ENCODE measurements at places on chromosomes 2 and 18.

GRCh38 chr2:180258041-180258537 lies 251.0 kb upstream of the CWC22 start:
- no peak for DNase-seq

GRCh38 chr2:167992278-167992677 lies 255.1 kb downstream of the STK39 start:
- no peak for DNase-seq

DNA sequence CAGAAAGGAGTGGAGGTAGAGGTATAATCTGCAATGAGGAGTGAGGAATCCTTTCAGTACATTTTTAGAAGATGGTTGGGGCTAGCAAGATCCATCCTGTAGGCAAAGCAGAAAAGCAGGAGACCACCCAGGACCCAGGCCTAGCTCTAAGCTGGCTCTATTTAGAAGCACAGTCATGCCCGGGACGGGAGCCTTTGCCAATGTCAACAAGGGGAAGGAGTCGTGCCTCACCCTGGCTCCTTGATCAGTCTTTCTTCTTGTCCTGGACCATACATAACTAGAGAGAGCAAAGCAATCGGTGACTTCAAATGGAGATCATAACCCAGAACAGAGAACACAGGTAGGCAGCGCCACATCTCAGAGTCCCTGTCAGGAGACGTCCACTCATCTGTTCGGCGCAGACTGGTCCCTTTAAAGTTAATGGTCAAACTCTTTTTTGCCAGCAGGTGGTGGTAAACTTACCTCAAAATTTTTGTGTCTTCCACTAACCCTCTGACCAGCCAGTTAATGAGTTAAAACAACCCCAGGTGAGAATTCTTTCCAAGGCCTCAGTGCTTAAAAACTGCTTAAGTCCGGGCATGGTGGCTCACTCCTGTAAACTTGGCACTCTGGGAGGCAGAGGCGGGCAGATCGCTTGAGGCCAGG lies 8.0 kb downstream of the MC5R start:
- no peak for DNase-seq

GRCh38 chr2:64881037-64881492 lies 108.1 kb upstream of the SLC1A4 start:
- no peak for DNase-seq

DNA sequence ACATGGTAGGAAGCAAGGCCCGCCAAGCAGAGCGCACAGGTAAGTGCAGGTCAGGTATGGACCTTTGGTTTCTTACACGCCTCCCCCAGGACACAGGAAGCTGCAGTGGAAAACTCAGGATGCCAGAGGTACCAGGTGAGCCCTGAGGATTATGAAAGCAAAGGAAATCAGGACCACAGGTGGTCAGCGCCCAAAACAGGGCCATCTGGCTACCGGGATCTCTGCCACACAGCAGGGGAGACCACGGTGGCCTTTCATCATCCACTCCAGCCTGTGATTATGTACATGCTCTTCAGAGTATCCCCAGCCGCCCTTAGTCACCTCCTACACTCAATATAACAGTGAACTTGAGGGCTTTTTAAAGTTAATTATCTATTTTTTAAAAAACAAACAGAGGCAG lies 125.5 kb upstream of the EPC2 start:
- no peak for DNase-seq

- DNase-seq = no peak
These were observed 22.6 kb downstream of the THSD7B start for GRCh38 chr2:136787970-136788369.

GRCh38 chr2:45912109-45912508 lies 260.6 kb downstream of the PRKCE start:
- DNase-seq = no peak

DNA sequence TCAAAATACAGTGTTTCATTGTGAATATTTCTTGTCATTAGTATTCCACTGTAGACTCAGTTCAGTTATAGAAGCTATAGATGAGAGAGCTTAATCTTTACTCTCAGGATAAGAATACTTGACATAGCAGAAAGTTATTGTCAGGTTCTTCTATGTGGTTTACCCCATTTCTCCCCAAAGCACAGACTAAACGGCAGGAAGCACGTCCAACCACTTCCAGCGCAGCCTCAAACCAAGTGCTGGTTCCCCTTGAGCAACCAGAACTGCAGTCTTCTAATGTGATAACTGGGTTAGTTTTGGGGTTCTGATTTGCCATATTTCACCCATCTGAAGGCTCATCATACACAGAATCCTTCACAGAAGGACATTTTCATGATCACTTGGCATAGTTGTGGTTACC lies 324.7 kb downstream of the SLC8A1 start:
- no peak for DNase-seq

DNA sequence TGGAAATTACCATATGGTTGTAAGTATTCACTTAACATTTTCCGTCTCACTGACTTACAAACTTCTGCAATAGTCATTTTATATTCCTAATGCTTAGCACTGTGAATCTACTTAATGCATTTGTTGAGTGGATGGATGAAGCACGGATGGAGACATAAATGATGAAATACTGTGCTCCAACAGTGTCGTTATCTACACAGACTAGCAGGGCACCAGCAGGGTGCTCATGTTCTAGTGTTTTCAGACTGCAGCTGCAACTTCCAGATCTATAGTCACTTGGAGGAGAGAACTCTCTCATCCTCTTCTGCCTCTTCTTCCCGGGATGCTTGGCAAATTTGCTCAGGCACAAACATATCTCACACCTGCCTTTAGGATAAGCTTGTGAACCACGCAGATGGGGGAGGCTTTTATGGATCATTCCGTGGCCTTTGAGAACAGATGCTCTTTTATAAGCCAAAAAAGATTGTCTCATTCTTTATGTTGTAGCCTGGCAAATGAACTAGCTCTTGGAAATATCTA lies 797.7 kb downstream of the MBD2 start:
- no peak for DNase-seq

GRCh38 chr2:18402831-18403230 lies 157.6 kb downstream of the RDH14 start:
- DNase-seq = no peak

DNA sequence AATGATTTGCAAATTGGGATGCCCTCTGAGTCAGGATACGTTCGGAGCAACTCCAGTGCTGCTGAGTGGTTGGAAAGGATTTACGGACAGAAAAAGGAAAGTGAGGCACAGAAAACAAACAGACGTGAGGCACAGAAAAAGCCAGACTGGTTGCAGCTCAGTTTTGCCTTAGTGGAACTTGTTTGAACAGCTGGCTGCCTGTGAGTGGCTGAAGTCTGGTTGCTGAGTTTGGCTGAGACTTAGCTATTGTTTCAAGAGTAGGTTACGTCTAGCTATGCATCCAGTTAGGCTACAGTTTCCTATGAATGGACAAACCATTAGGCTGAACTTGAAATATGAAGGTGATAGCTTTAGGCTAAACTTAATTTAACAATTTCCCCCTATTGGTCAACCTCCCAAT lies 256.6 kb downstream of the VAPA start:
- DNase-seq = no peak

DNA sequence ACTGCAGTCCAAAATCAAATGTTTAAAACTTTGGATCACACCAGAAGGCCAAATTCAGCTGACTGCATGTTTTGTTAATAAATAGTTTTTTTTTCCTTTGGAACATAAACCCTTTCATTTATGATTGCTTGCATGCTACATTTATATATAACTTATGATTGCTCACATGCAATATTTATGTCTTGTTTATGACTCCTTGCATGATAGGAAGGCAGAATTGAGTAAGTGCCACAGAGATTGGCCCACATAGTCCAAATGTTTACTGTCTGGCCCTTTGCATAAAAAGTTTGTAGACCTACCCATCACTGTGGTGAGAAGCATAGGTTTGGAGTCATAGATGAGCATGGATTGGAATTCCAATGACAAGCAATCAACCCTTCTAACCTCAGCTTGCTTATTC lies 30.8 kb downstream of the WDFY1 start:
- peak; percentile 32 for DNase-seq

DNA sequence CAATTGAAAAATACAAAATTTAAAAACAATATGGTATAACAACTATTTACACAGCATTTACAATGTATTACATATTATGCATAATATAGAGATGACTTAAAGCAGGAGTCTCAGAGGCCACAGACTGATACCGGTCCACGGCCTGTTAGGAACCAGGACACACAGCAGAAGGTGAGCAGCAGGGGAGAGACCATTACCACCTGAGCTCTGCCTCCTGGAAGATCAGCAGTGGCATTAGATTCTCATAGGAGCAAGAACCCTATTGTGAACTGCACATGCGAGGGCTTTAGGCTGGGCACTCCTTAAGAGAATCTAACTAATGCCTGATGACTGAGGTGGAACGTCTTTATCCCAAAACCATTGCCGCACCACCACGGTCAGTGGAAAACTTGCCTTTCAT lies 58.0 kb downstream of the SMAD2 start:
- no peak for DNase-seq

- DNase-seq = no peak
These were observed 169.8 kb upstream of the ERBB4 start for GRCh38 chr2:212708355-212708754.

GRCh38 chr2:29783666-29784065 lies 137.7 kb downstream of the ALK start:
- DNase-seq = no peak

DNA sequence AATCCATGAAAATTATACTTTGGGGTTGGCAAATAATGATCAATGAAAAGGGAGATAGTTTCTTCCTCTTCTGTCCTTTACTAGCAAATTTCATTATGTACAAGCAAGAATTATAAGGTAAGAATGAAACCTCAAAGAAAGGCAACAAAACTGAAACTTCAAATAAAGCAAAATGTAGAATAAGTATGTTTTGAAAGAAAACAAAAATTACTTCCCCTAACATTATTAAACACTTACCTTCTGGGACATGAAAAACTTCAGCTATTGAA lies 29.4 kb downstream of the THADA start:
- DNase-seq = no peak

DNA sequence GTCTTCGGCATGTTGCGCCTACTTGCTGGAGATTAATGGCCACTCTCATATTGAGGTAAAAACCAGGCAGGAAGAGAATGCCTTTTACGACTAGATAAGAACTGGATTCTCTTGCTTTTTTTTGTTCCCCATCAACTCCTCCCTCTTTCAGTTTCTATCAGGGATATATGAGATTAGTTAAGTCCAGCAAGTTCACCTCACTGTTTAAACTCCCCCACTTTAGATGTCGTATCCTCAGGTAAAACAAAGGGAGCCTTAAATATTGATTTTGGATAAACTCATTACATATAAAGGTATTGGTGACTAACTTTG lies 98.4 kb downstream of the PLEKHM3 start:
- DNase-seq = no peak

GRCh38 chr2:36618381-36618780 lies 20.4 kb upstream of the FEZ2 start:
- peak; percentile 30 for DNase-seq

DNA sequence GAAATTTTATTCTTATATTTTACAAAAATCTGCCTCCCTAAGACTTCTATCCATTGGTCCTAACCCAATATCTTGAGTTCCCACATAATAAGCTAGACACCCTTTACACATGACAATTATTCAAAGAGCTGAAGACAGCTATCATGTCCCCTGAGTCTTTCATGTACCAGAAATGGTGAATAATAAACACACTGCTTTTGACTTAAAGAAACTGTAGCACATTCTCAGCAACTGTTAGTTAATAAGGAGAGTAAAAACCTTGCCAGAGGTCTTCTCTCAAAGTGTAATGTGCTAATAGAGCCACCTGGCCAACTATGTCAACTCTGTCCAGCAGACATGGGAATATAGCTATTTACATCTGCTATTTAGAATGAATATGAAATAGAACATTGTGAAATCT lies 109.7 kb upstream of the ARL5A start:
- no peak for DNase-seq

- no peak for DNase-seq
These were observed 62.3 kb downstream of the VWA3B start for GRCh38 chr2:98149333-98149697.

DNA sequence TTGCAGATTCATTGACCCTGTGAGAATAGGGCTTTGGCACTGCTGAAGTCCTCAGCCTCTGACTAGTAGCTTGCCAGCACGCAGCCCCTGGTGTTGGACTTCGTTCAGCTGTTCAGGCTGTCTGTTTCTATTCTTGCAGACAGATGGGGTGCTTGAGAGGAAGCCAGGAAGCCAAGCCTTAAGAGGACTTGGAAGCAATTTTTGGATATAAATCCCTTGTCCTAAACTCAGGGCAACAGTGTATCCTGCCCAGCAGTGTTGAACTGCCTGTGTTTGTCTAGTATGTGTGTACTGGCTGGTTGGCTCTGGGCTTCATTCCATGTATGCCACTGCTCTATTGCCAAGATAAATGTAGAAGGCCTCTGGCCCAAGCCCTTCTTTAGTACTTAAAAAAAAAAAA lies 108.6 kb downstream of the COMMD1 start:
- DNase-seq = no peak

GRCh38 chr2:172928756-172929155 lies 146.9 kb upstream of the MAP3K20 start:
- DNase-seq = no peak

Measured in inflammatory macrophage (primary cell).